ENCODE measurements at places on chromosomes 1 and 21. TPM values are rescaled to one million over a fixed set of nuclear protein-coding genes. Genes with fewer than 3 reads are reported as not detected.

DNA sequence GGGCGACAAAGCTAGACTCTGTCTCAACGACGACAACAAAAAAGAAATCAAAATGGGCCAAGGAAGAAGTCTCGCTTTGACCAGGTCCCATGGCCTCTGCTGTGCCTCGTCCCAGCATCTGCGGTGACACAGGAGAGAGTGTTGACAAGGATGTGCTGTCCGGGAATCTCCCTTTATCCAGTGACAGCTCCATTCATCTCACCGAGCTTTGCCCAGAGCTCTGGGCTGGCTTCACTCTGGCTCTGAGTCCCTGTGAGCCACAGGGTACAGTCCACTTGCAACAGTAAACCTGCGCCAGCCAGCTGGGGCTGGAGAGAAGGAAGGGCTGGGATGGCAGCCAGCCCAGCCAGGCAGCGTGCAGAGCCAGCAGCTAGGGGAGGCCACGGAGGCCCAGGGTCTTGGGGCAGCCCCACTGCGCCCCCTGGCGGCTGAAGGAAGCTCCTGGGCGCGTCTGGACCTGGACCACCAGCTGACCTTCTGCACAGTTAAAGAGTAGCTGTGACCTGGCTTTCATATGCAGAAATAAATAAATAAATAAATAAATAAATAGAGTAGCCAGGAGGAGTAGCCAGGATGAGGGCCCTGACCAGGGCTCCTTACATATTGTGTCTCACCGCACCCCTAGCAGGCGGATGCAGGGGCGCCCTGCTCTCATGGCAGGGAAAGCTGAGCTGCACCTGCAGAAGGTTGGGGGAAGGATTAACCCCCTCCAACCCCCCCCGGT, 29.7 kb downstream of the ENO1 start:
- peak; percentile 95 for DNase-seq

GRCh38 chr21:19523061-19523460, 1119.5 kb upstream of the TMPRSS15 start:
- DNase-seq, result no peak

RNPEP gene
- 44.6 TPM for total RNA-seq

FMOD gene
- total RNA-seq, result 22.0 TPM

DNA sequence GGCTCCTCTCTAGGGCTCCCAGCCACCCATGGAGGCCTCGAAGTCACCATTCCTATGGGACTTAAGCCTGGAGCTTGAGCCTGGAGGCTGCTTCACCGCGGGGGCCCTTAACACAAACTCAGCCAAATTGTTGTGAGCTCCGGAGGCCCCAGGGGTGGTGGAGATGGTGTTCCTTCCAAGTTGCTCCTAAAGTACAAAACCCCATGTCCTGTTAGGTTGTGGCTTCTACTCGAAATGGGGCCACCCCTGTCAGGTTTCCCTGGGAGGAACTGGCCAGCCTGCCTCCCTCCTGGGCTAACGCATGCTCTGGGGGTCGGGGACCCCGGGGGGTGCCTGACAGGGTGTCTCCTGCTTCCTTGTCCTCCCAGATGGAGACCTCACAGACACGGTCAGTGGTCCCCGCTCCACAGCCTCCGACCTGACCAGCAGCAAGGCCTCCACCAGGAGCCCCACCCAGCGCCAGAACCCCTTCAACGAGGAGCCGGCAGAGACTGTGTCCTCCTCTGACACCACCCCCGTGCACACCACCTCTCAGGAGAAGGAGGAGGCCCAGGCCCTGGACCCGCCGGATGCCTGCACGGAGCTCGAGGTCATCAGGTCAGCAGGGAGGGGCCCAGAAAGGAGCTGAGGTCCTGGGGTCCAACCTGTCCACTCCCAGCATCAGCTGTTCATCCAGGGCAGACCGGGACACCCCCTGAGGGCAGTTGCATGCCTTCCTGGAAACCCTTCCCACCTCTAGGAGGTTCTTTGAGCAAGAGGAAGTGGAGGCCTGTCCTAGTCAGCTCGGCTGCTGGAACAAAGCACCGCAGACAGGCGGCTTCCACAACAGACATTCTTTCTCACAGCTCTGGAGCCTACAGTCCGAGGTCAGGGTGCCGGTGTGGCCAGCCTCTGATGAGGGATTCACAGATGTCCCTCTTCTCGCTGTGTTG, 10.8 kb upstream of the SLC25A34 start:
- no peak for DNase-seq

- DNase-seq, result no peak
Observed at GRCh38 chr1:235622936-235623779, 26.4 kb downstream of the GNG4 start.
